Activated T-cell treated with anti-CD3 and anti-CD28 coated beads for 1 hour (primary cell): ENCODE measurements at places on chromosomes 3 and 15.

GRCh38 chr15:69082021-69082502 lies 67.6 kb downstream of the NOX5 start:
- DNase-seq: no peak

- no peak for DNase-seq
These were observed 20.6 kb downstream of the FAN1 start for GRCh38 chr15:30924353-30924752.

DNA sequence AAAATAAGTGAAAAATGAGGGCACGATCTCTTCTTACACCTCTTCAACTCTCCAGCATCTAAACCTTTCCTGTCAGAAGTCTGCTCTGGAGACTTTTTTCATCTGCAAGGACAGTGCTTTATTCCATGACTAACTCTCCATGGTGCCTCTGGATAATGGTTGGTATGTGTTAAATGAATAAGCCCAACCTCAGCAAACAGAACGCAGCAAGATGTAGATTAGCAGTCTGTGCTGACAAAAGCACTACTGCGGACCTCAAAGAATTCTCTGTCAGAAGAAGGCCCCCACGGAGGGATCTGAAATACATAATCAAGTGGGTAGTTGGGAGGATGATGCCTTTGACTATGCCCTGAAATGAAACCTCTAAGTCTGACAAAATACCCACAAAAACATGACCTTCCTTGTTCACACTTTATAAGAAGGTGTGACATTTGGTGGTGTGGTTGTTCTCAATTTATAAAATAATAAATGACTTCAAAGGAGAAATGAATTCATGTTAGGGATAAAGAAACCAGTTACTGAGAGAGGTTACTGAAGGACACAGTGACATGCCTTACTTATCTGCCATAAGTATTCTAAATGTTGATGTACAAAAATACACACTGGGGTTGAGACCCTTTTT lies 43.2 kb upstream of the ADCY5 start:
- DNase-seq: no peak

DNA sequence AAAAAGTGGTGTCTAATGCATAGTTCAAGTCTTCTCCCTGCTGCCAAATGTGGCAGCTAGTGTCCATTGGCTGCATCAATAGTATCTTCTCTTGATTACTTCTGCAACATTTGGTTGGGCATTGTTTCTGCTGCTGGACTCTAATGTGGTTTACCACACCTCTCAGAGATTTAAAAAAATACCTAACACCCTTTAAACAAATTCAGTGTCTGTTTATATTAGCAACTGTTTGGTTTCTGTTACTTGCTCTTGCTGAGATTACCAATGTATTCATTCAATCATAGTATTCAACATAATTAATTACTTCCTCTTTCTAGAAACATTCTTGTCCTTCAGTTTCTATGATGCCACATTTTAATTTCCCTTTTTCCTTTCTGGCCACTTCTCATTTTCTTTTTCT lies 20.3 kb upstream of the NECTIN3 start:
- no peak for DNase-seq

GRCh38 chr3:79884354-79884753 lies 116.6 kb upstream of the ROBO1 start:
- DNase-seq: no peak

DNA sequence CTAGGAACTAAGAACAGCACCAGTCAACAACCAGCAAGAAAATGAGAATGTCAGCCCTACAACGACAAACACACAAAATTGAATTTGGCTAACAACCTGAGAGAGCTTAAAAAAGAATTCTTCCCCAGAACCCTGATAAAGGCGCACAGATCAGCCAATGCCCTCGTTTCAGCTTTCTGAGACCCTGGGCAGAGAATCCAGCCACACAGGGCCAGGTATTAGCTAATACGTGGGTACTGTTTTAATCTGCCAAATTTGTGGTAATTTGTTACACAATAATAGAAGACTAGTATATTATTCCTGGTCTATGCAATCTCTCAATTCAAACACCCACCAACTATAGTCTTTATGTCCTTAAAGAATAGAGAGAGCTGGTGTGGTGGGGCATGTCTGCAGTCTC lies 291.6 kb upstream of the GADL1 start:
- DNase-seq: no peak

GRCh38 chr3:33047842-33048834 lies 48.8 kb downstream of the GLB1 start:
- peak; percentile 30 for DNase-seq

GRCh38 chr3:71601811-71602210 lies 18.3 kb upstream of the FOXP1 start:
- no peak for DNase-seq

DNA sequence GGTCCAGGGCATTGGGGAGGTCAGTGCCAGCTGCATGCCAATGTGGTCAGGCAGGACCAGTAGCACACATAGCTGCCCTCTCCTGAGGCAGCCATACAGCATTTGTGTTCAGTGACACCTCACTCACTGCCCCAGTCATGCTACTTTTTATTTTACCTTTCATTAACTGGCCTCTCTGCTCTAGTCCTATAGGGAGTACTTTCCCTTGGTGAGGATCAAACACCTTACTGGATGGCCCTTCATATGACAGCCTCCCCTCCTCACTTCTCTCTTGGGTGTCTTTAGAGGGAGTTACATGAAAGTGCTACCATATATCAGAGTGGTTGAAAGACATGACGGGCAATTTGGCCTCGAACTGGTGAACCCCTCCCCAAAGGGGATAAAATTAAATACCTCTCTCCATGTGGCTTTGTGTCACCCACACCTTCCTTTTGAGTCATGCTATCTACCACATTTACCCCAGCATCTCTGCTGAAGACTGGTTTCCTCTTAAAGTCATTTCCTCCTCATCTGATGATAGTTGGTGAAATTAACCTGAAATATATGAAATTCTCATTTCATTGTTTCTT lies 17.6 kb downstream of the RLBP1 start:
- DNase-seq: no peak

- no peak for DNase-seq
These were observed 7.6 kb downstream of the CACNA2D2 start for GRCh38 chr3:50495609-50496423.
